ENCODE measurements at places on chromosomes 2 and 18.

- no peak for DNase-seq
These were observed 107.1 kb downstream of the THADA start for GRCh38 chr2:43488737-43489136.

- no peak for DNase-seq
These were observed 159.7 kb upstream of the LHCGR start for GRCh38 chr2:48915227-48915626.

DNA sequence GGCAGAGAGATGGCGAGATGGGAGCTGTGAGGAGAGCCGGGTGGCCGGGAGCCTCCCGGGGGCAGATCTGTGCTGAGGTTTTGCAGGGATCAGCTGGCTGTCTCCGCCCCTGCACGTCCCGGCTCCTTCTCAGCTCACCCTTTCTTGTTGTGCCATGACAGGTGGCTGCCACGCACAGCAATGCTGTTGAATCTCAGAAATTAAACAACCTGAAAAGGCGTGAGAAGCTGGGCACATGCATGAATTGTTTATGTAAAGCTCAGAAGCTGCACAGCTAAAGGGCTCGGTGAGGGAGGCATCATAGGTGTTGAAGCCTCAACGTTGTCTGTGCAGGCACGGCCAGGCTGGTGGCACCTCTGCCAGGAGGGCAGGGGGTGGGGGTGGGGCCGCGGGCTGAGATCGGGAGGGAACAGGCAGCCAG, 858 bp upstream of the RTP5 start:
- DNase-seq, result no peak

DNA sequence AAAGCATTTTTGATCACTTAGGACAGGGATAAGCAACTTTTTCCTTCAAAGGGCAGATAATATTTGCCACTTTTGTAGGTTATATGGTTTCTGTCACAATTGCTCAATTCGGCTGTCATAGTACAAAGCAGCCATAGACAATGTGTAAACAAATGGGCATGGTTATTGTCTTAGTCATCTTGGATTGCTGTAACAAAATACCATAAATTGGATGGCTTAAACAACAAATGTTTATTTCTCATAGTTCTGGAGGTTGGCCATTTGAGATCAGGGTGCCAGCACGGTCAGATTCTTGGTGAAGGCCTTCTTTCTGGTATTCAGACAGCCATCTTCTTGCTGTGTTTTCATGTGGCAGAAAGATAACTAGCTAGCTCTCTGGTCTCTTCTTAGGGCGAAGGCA, 91.2 kb downstream of the TAF4B start:
- no peak for DNase-seq

DNA sequence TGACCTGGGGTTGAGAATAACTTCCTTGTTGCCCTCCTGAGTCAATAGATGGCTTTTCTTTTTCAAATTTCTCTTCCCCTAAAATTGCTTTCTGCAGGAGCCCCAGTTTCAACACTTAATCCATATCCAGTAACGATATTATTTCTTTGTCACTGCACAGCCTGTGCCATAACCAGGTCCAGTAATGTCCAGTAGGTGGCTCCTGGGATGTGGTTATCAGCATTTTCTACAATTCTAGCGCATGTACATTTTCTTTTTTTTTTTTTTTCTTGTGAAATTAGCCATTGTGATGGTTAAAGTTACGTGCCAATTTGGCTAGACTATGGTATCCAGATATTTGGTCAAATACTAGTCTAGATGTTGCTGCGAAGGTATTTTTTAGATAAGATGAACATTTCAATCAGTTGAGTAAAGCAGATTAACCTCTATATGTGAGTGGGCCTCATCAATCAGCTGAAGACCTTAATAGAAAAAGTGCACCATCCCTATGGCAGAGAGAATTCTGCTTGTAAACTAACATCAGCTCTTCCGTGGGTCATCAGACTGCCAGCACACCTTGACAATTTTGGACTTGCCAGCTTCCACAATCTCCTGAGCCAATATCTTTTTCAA, 72.9 kb upstream of the SCG2 start:
- DNase-seq, result peak; percentile 8

DNA sequence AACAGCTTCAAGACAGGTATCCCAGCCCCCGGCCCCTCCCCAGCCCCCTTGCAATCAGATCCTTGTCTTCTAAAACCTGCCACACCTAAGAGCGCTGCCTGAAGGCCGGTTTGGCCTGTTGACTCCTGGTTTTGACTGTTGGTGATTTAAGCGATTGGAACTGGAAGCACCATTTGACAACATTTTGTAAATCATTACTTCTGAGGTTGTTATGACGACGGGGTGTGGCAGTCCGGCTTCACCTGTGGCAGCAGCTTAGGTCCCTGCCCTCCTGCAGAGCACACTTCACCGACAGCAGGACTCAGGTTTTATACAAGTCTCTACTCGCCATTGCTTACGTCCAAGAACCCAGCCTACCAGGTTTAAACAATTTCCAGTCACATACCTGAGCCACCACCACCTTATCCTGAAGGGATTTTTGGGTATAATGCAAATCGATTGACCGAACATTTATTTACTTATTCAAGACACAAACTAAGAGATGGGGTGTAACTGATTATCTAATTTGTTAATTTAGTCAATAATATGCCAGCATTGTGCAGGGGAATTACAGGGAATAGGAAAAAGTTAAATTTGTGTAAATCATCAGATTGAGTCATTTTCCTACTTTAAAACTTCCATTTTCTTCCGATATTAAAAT, 707 bp upstream of the DGUOK start:
- DNase-seq, result no peak

All from activated naive CD4-positive, alpha-beta T cell treated with anti-CD3 and anti-CD28 coated beads for 36 hours (primary cell).